Activated T-cell treated with anti-CD3 and anti-CD28 coated beads, Interleukin-2, amount 50 U/mL, for 4 hours (primary cell): ENCODE measurements at places on chromosomes 5 and 9.

DNA sequence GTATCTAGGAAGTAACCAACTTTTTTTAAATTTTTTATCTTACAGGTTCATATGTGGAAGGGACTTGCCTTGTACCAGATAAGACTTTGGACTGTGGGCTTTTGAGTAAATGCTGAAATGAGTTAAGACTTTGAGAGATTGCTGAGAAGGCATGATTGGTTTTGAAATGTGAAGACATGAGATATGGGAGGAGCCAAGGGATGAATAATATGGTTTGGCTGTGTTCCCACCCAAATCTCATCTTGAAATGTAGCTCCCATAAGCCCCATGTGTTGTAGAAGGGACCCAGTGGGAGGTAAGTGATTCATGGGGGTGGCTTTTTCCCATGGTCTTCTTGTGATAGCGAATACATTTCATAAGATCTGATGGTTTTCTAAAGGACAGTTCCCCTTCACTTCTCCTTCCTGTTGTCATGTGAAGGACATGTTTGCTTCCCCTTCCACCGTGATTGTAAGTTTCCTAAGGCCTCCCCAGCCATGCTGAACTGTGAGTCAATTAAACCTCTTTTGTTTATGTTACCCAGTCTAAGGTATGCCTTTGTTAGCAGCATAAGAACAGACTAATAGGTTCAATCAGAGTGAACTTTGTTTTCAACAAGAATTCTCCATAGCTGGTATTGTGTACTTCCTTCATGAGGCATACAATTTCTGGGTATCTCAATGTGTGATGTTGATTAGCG is 535.6 kb upstream of the MEF2C start:
- no peak for DNase-seq

GRCh38 chr5:68419637-68420452 is 204.3 kb downstream of the PIK3R1 start:
- no peak for DNase-seq

DNA sequence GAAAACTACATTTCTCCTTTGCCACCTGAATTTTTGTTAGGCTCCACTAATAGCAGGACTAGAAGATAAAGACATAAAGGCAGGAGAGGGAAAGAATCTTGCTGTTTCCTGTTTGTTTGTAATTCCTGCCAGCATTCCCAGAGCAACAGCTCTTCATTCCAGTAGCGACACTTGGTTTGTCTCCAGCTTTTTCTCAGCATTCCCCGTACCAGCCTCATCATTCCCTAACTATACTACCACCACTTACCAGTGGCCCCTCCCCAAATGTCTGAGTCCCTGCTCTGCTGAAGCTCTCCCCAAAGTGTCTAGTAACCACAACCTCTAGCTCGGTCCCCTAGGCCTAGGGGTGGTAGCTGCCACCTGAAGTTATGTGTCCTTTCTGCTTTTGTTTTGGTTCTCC is 18.6 kb downstream of the CETN3 start:
- DNase-seq = no peak

GRCh38 chr9:95341293-95341962 is 23.9 kb upstream of the FANCC start:
- no peak for DNase-seq

- DNase-seq = no peak
Observed at GRCh38 chr5:112657804-112658203, 79.9 kb upstream of the APC start.

DNA sequence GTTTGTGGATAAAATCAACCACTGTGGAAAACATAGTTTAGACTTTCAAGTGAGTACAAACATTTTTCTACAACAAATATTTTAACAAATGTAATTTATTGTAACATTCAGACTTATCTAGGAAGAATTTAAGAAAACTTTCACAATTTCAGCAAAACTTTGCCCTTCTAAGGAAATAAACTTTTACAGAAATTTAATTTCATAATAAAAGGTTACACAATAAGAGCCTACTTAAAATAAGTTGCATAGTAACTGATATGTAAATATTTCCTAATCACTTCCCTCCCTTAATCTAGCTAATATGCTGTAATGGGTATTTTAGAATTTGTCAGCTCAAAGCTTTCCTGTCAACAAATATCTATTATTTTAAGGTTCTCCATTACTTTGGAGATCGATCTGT is 1899.9 kb downstream of the MAT2B start:
- DNase-seq = no peak

GRCh38 chr9:126624479-126624826 is 10.7 kb downstream of the LMX1B start:
- DNase-seq = no peak

- DNase-seq = no peak
Observed at GRCh38 chr5:36177715-36178523, 26.0 kb downstream of the SKP2 start.

DNA sequence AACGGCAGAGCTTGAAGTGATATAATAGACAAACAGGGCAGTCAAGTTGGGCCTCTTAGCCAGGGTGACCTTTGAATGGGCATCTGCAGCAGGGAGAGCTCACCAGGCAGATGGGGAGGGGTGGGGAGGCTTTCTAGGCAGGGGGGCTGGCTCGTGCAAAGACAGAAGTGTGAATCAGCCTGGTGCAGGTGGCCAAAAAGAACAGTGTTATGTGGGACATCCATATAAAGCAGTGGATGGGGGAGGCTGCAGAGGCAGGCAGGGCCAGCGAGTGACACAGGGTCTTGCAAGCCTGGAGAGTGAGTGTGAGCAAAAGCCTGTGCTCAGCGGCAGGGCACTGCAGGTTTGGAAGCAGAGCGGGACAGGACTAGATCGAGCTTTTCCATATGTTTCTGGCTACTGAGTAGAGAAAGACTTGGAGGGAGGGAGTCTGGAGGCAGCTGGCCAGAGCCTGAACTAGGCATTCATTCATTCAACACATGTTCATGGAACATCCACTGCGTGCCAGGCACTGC is 14.2 kb upstream of the TTLL11 start:
- DNase-seq = no peak

GRCh38 chr9:76580820-76581219 is 121.8 kb downstream of the GCNT1 start:
- DNase-seq = no peak

DNA sequence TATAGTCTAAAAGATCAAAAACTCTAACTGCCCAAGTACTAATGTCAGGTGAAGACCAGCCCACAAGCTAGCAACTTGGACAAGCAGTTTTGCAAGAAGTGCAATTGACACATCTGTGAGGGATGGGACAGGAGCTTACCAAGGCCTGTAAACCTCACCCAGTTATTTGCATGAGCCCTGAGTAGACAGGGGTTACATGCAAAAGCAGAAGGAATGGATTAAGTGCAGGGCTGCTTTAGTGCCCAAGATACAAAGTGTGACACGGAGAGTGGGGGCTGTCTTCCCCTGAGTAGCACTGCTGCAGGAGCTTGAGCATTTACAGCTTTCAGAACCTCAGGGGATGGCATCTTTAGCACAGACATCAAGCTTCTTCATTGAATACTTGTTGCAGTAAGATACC is 286.7 kb downstream of the ELAVL2 start:
- DNase-seq = no peak

- DNase-seq = no peak
Observed at GRCh38 chr5:137498301-137498735, 808 bp downstream of the SPOCK1 start.

DNA sequence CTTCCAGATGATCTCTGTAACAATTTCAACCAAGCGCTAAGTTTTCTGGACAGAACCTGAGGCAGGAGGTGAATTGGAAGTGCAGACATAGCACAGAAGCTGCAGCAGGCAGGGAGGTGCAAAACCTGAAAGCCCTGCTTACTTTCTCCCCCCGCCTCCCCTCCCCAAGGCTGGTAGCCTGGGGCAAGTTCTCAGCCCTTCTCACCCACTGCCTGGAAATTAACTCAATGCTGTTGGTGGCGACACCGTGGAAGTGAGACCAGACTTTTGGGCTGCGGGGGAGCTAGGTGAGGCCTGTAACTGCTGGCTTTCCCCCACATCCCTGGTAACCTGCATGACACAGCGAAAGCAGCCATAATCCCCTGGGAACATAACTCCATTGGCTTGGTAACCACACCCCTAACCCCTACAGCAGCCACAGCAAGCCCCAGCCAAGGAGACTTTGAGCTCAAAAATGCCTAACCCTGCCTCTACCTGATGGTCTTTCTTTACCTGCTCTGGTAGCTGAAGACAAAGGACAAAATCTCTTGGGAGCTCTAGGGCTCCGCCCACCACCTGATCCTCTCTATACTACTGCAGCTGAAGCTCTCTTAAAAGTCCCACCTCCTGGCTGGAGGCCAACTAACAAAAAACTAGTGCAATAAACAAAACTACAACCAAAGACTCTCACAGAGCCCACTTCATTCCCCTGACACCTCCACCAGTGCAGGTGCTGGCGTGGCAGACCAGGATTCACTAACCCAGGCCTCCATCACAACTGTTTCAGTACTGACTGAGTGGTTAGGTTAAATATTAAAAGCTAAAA is 11.9 kb upstream of the OR13C8 start:
- no peak for DNase-seq

DNA sequence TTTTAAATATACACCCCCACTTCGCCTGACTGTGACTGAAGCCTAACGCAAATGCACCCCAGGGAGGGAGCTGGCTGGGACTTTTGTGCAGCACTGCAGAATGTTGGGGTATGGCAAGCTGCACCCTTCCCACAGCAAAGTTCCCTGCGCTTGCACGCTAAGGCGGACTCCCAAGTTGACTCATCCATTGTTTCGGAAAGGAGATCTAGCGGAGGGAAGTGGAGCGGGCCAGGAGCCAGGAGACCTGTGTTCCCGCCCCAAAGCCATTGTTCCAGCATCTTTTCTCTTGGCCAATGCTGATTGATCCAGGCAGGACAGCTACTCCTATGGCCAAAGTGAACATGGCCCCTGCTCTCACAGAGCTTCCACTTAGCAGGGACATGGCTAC is 202.9 kb downstream of the AOPEP start:
- DNase-seq = no peak

- no peak for DNase-seq
Observed at GRCh38 chr5:179610109-179610902, 13.2 kb downstream of the HNRNPH1 start.

GRCh38 chr9:89878687-89879086 is 273.9 kb downstream of the GADD45G start:
- no peak for DNase-seq

GRCh38 chr5:156825688-156826087 is 24.4 kb upstream of the PPP1R2B start:
- DNase-seq = no peak

GRCh38 chr5:128904805-128905567 is 60.3 kb upstream of the SLC27A6 start:
- DNase-seq = no peak

- no peak for DNase-seq
Observed at GRCh38 chr9:127884427-127884911, 7.0 kb upstream of the AK1 start.

GRCh38 chr9:77176686-77177142 is 620 bp upstream of the VPS13A start:
- DNase-seq = no peak

DNA sequence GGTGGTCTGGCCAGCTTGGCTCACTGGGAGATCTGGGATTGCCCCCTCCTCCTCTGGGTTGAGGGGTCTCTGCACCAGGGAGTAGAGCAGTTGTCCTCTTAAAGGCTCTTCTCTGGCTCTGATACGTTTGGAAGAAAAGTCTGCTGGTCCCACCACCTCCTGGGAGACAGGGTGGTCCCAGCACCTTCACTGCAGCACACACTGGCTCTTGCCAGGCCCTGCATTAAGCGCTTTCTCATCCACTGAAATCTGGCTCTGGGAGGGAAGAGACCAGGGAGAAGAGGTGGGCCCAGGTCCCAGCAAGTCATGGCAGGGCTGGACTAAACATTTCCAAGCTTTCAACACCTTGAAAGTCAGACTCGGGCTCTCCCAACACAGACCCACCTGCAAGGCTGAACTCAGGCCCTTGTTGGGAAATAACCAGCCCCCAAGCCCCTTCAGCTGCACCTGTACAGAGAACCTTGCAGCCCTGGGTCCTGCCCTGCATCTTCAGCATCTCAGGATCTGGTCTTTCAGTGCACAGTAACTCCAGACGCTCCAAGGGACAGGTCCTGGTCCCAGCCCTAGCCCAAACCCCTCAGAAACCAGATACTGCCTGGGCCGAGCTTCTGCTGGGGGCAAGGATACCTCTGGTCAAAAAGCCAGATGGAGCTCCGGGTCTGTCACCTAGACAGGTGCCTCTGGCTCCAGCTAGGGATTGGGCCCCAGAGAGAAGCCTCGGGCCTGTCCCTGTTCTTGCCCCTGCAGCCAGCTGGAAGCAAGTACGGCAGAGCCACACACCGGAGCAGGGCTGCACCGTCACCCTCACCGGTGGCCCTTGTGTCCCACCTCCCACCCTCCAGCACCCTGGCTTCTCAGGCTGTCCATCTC is 134.5 kb downstream of the DAB2IP start:
- no peak for DNase-seq

DNA sequence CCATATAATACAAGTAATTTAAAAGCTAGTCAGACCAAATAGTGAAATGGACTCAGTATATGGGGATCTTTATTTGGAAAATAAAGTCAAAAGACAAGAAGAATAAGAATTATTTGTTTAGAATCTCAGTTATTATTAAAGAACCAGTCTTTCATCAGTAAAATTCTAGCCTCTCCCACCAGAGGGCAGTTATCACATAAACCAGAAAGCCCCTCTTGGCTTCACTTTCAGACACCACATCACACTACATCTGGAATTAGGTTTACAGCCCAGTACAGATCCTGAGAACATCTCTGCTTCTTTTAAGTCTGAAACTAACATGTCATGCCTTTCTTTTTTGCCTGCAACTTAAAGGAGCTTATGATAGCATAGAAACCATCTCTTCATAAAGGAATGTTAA is 12.2 kb upstream of the HSPB3 start:
- no peak for DNase-seq

GRCh38 chr5:144142139-144142823 is 28.2 kb downstream of the YIPF5 start:
- no peak for DNase-seq

- no peak for DNase-seq
Observed at GRCh38 chr9:107422189-107423185, 67.1 kb downstream of the KLF4 start.

GRCh38 chr9:87656485-87656884 is 69.4 kb upstream of the CTSL start:
- DNase-seq = no peak

DNA sequence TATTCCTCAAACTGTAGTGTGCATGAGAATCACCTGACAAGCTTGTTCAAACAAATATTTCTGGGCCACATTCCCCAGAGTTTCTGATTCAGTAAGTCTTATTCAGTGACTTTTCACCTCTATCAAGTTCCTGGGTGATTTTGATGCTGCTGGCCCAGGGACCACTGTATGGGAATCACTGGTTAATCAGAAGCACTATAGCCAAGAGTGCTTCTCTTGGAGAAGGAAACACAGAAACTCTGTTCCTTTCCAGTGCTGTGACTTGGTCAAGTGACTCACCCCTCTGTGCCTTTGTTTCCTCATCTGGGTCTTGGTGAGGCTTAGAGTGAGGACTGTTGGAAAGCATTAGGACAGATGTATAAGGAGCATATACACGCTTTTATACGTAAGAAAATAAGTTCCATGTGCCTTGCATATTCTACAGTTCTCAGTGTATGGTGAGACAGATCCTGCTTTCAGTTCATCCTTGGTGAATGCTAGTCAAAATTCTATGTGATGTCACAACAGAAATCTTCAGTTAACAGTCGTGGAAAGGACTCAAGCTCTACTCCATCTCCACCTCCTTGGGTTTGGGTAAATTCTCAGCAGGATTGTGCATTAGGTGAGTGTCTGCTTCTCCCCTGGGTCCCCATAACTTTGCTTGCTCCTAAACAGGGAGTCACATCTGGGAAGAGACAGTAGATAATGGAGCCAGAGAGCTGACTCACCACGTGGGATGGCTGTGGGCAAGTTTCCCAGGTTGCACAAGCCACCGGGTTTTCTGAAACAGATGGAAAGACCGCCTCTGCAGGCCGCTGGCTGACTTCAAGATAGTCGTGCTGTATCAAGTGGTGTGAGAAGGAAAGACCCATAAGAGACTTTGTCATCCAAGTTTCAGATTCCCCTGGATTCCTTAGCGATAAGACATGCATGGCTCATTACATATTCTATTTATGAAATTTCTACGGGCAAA is 117.0 kb downstream of the NXNL2 start:
- DNase-seq = no peak
